Left forelimb (tissue), 1 donor: ENCODE measurements at places on chromosomes 2 and 18.

DNA sequence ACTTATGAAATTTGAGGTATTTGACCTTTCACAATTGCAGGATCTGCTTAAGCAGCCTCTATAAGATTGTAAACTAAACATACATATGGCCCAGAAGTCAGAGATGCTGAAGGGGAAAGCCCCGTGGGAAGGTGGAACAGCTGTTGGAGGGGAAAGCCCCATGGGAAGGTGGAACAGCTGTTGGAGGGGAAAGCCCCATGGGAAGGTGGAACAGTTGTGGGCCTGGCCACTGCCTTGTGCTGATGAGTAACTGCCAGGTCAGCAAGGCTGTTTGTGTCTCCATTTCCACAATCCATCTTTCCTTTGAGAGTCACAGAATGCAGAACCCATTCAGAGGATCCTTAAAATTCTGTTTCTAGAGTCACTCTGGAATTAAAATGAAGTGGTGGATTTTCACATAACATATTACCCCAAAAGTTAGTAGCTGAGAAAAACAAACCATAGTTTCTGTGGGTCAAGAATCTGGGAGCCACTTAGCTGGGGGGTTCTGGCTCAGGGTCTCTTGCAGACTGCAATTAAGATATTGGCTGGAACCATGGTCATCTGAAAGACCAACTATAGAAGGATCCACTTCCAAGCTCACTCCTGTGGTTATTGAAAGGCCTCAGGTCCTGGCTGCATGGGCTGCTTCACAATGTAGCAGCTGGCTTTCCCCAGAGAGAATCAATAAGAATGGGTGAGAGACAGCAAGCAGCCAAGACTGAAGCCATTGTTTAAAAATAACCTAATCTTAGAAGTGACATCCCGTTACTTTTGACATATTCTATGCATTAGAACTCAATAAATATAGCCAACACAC lies 86.6 kb upstream of the CAVIN2 start:
- no peak for DNase-seq

DNA sequence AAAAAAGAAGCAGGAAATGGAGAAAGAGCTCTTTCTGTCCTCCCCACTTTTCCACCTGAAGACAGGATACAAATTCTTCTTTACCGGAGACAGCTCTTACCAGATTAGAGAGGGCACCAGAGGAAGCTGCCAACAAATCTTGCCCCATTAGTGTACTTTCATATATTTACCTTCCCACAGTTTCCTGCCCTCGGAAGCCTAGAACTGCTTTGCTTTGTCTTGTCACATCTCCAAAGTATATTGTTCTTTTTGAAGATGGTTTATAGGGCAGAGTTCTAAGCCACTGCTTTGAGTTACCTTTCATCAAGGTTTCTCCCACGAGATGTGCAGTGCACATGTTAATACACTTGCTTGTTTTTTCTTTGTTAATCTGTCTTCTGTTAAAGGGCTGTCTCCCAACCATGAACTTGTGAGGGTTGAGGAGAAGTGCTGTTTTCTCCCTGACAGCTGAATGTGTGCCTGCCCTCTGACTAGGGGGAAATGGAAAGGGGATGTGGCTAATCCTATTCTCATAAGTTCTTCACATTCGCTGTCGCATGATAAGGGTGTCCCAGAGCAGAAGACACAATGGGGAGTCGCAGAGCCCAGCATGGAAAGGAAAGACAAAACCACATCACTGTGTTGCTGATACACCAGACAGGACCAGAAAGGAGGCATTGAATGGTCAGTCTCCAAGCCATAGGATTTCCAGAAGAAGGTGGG lies 24.2 kb downstream of the CENPA start:
- DNase-seq, result no peak

DNA sequence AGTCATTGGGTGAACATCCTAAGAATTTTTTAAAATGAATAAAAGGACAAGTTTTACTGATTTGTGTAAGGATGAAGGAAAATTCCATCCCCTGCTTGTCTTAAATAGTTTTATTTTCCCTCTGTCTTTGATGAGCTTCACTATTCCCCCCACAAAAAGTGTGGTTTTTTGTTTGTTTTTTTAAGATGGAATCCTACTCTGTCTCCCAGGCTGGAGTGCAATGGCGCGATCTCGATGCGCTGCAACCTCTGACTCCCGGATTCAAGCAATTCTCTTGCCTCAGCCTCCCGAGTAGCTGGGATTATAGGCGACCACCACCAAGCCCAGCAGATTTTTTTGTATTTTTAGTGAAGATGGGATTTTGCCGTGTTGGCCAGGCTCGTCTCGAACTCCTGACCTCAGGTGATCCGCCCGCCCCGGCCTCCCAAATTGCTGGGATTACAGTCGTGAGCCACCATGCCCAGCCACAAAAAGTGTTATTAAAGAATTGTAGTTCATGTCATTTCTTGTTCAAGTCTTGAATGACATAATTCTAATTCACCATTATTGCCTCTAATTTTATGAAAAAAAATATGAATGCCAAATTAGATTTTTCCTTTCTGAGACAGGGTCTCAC lies 91.7 kb downstream of the AGPS start:
- DNase-seq, result no peak

DNA sequence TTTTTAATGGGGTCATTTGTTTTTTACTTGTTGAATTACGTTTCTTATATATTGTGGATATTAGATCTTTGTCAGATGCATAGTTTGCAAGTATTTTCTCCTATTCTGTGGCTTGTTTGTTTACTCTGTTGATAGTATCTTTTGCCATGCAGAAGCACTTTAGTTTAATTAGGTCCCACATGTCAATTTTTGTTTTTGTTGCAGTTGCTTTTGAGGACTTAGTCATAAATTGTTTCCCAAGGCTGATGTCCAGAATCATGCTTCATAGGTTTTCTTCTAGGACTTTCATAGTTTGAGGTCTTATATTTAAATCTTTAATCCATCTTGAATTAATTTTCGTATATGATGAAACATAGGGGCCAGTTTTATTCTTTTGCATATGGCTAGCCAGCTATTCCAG lies 13.2 kb downstream of the PIKFYVE start:
- no peak for DNase-seq

DNA sequence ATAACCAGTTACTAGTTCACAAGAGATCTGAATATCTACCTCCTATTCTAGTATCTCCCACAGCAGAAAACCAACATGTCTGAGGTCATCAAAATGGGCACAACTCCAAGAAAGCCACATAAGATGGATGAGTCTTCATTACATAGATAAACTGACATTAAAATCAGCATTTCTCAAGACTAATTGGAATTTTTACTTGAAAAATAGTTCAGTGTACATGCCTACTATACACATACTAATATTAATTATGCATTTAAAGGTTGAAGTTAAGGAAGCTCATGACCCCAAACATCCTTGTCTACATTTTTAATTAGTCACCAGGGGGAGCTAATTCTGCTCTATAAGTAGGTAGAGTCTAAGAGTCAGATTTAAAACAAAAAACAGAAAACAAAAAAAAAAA lies 41.9 kb downstream of the ZNF521 start:
- DNase-seq, result no peak

DNA sequence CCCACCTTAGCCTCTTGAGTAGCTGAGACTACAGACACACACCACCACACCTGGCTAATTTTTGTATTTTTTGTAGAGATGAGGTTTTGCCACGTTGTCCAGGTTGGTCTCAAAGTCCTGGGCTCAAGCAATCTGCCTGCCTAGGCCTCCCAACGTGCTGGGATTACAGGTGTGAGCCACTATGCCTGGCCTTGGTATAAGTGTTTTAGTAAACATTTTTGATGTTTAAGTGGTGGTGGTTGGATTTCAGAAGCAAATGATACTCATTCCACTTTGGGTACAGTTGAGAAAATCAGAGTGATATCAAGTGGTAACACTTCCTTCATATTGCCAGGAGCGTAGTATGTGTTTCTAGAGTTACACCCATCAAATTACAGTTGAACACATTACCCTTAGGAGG lies 25.4 kb downstream of the ACADL start:
- no peak for DNase-seq

GRCh38 chr2:164568317-164568716 lies 53.0 kb downstream of the GRB14 start:
- DNase-seq, result no peak

- DNase-seq, result no peak
These were observed 14.0 kb upstream of the BCL2L11 start for GRCh38 chr2:111106706-111107105.

DNA sequence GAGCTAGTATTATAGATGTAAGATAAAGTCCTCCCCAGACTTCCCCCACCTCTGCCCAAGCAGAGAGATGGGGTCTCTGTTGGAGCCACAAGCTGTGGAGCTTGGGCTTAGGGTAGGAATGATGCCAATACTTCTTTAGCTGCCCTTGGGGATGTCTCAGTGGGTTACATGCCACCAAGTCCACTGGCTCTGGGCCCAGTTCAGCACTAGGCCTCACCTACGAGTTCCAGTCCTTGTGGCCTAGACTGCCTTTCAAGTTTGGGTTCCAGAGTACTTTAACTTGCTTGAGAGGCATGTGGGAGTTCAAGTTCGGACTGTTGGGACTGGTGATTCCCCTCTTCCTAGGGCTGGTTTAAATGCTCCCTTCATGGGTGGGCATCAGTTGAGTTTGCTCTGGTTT lies 272.4 kb downstream of the PTPRM start:
- DNase-seq, result no peak

GRCh38 chr2:198401644-198402043 lies 597.3 kb downstream of the PLCL1 start:
- no peak for DNase-seq

DNA sequence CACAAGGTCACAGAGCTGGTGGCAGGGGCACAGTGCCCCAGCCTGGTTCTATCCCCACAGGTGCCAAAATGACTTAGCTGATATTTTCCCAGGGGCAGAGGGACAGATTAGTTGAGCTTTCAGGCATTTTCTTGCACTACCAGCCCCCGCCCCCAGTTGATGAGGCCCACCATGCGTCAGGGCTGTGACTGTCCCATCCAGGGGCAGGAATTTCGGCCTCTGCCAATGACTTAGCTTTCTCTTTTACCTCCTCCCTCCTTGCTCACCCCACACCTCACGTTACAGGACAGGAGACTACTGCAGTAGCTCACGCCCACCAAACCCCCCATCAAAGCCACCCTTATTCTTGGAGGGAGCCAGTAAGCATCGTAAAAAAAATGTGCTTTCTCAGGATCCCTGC lies 31.5 kb downstream of the MRO start:
- DNase-seq, result no peak

DNA sequence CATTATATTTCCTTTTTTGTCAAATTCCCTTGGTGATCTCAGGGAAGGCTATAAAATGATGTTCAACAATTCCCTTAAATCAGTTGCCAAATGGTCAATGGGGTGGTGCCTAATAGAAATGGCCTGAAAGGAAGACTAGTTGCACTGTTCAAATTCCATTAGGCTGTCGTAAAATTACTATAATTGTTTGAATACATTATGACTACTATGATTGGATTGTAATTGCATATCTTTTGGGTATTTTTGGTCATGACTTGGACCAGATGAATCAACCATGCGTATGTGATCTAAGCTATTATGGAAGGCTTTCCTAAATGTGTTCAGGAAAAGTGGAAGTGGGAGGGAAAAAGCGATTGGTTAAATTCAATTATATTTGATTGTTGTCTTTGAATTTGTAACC lies 41.3 kb upstream of the KCNE4 start:
- no peak for DNase-seq

GRCh38 chr18:23238152-23238531 lies 102.9 kb downstream of the CABLES1 start:
- no peak for DNase-seq

GRCh38 chr2:159326569-159327255 lies 40.2 kb upstream of the WDSUB1 start:
- DNase-seq, result no peak

DNA sequence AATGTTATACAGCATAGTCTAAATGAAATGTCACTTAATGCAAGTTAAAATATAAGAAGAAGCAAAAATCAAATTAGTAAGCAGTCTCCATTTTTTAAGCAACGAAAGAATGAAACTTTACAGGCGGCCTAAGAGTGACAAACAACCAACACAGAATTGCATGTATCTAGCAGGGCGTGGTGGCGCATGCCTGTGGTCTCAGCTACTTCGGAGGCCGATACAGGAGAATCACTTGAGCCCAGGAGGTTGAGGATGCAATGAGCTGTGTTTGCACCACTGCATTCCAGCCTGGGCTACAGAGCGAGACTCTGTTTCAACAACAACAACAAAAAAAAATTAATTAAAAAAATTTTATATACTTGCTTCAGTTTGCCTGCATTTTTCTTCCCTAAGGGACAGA lies 16.6 kb downstream of the RBMS1 start:
- DNase-seq, result no peak

GRCh38 chr2:191895743-191896142 lies 48.9 kb upstream of the CAVIN2 start:
- no peak for DNase-seq

GRCh38 chr2:9231291-9232165 lies 24.9 kb downstream of the ASAP2 start:
- DNase-seq, result no peak

- no peak for DNase-seq
These were observed 4.9 kb upstream of the INPP1 start for GRCh38 chr2:190338453-190338852.

DNA sequence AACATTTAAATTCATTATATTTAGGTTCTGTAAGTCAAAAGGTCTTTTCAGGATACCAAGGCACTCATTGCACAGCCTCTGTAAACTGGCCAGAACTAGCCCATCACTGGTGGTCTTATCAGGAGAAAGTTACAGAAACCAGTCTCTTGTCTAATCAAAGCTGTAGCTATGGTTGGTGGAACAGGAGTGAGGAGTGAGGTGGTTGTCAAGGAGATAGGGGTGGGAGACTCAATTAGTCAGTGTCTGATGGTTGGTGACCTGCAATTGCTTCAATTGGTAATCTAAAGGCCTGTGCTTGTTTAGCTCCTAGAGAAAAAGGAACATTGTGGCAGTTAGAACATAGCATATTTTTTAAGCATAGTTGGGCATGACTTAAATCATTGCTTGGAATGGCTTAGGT lies 458.6 kb upstream of the CDH2 start:
- DNase-seq, result no peak

- DNase-seq, result no peak
These were observed 236.1 kb upstream of the SIX3 start for GRCh38 chr2:44705356-44705755.

DNA sequence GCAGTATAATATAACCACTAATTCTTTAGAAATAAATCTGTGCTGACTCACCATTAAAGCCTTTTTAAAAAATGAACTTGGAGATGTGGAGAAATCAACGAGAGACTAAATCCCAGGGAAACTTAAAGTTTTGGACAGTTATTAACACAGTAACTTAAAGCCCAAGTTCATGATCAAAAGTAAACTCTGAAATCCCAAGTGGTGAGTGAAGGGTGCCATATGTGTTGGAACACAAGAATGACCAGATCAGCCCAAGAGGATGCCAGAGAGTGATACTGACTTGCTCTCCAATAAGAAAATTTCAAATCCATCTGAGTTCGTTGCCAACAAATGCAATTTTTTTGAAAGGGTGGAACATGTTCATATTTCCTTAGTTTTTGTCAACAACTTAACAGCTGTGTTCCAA lies 838.1 kb upstream of the ACVR2A start:
- no peak for DNase-seq

- no peak for DNase-seq
These were observed 35.2 kb downstream of the SLC40A1 start for GRCh38 chr2:189545418-189545817.

GRCh38 chr2:142561656-142562055 lies 315.8 kb upstream of the KYNU start:
- DNase-seq, result no peak

GRCh38 chr18:80074697-80075096 lies 34.4 kb upstream of the ADNP2 start:
- DNase-seq, result no peak
